ENCODE measurements at places on chromosomes 6 and 20. TPM values are rescaled to one million over a fixed set of nuclear protein-coding genes. Genes with fewer than 3 reads are reported as not detected.

DNA sequence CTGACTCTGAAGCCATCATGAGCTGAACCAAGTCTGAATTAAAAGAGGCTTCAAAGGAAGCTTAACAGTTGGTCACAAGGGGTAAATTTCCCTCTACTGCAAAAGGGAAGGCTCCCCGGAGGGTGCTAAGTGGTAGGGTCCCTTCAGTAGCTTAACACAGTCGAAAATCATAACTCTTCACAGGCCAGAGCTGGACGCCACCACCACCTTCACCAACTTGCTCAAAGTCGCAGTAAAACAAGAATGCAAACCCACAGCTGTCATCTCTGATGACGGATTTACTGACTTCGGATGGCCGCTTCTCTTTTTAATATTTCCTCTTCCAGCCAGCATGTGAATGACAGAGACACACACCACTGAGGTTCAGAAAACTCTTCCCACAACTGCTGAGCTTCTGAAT is 144.7 kb upstream of the FBXL4 start:
- DNase-seq: no peak

GRCh38 chr6:164021589-164022250 is 607.2 kb downstream of the QKI start:
- no peak for DNase-seq

DNA sequence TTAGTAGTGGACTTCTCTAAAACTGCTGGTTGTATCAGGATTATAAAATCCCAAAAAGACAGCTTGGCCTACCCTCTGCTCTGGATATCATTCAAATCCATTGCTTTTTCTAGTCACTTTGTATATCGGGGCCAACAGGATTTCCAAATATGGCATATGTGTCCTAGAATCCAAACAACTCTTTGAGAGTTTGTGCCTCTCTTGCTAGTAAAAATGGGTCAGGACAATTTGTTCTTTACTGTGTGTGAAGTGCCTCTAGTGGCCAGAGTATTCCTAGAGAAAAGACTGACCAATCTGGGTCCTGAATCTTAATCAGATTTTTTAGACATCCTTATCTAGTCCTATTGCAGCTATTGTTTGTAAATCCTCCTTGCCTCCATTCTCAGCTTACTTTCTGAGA is 33.5 kb upstream of the MANEA start:
- DNase-seq: no peak

DNA sequence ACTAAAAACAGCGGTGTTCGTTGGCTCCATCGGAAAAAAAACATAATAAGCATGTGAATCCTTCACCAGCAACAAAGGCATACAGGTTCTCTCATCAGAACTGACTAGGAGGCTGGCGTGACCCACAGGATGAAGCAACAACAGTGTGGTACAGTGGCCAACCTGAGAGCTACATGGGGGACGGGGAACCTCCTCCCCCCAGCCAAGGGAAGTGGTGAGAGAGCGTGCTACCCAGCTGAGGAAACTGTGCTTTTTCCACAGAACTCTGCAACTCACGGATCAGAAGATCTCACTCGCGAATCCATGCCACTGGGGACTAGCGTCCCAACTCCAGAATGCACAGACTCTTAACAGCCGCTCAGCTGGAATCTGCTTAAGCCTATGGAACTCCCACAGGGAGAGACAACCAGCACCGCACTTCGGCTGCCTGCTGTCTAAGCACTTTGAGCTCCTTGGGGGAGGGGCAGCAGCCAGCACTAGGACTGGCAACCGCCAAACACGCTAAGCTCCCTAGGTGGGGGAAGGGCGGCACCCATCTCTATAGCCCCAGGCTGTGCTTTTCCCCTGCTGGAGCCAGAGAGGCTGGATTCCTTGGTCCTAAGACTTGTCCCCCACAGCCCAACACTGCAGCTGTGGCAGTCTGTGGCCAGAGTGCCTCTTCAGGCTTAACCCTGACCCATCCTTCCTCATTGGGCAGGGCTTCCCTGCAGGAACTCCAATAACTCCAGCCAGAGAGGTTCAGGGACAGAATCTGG is 538.3 kb upstream of the BTBD3 start:
- no peak for DNase-seq

MDFI gene
- 2.1 TPM for total RNA-seq

- DNase-seq: no peak
Measured at GRCh38 chr20:14959506-14960475, 622.4 kb upstream of the FLRT3 start.

- DNase-seq: no peak
Measured at GRCh38 chr6:137779982-137780381, 87.1 kb upstream of the TNFAIP3 start.

DNA sequence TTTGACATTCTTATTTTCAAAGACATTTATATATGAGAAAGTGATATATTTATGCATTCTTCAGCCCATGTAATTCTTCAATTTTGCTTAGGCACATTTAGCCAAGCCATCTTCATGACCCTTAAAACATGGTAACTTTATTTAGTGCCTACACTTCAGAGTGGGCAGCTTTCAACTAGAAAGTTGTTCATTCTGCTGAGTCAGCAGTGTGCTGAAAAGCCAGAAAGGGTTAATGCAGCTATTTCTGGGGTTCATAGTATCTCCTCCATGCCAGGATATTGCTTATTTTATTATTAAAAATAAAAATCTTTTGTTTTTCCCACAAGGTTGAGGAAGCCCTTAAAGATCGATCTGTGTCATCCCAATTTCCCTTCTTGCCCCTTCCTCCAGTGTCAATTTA is 79.2 kb downstream of the EDN1 start:
- no peak for DNase-seq

DOK5 gene
- total RNA-seq: not detected

DNA sequence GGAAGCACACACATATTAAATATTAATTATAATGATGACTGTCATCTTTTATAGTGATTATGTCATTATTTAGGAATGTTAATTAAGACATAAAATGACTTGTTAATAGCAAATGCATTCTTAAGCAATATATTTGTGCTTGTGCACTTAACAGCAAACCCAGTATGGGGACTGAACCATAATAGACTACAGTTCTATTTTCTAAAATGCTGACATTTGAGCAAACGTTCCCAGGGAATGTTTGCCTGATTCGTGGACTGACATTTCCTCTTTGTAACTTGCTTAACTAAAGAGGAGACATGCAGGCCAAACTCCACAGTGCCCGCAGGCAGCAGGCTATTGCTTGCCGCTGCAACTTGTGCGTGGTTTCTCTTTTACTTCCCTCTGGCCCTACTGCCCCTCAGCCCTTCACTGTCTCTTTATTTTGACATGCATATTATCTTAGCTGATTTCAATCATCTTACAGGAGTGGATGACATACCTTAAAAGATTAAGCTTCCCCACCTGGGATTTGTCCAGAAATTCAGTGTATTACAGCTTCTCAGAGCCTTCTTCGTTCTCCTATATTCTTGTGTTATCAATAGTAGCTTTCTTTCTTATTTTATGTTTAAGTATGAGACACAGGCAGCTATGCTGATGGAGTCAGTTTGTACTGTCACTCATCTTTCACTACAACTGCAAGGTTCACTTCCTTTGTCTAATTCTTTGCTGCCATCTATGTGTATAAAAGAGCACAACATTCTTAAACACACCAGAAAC is 141.5 kb downstream of the GMDS start:
- peak; percentile 78 for DNase-seq

DNA sequence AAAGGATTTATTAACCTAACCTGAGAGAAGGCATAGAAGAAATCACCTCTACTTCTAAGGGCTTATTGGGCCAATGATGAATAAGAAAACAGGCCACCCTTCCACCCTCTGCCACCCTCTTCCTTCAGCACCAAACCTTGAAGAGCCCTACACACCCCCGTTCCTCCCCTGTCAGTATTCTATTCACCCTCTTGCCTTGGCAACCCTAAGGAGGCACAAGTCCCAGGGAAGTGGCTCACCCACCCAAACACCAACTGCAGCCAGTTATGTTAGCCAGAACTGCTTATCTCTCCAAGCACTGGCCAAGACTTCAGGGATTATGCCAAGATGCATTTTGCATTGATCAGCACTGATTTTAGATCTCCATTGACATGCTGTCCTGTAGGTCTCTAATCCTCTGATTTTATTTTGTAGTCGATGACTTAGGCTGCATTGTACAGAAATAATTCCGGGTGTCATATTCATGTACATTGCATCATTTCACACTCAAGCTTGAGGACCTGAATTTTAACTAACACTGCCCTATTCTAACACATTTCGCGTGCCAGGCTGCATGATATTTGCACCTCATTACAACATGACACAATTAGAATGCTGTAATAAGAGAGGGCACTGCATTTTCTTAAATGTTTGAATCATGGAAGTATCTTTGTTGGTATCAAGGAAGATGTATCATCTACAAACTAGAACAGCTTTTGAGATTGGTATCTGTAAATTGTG is 15.7 kb downstream of the CNKSR3 start:
- no peak for DNase-seq

DNA sequence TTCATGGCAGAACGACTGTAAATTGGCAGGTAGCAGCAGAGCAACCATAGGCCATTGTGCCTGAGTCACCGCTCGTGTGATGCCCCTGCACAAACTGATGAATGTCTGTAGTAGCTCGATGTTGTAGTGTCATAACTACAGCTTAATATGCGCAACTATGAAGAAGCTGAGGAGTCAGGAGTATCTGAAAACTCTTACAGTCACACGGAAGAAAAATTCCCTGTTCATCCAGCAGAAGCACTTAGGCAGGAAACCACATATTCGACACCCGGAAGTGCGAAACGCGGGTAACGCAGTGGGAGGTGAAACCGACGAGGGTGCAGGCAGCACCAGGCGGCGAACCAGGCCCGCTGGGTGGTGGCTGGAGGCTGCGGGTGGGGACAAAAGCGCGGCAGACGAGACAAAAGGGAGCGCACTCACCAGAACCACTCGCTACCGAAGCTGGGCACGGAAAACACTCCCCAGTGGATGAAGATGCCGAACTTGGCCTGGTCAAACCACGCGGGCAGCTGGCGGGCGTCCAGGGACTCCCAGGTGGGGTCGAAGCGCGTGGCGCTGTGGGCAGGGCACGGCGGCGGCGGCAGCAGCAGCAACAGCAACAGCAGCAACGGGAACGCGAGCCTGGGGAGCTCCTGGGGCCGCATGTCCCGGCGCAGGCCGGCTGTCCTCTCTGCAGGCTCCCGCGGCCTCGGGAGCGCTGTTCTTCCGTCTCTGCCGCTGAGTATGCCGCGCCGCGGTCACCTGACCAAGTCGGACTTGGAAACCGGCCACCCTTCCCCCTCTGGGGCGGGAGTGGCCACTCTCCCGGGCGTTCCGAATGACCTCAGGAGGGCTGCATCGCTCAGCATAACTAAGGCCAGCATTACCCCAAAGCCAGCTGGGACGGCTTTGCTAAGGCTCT is at the start of gene FUCA2:
Gene FUCA2, minus strand, starts transcription at position 730 of the 901 bp plus-strand sequence. Its CDS starts 86 bp downstream, at position 644.
- peak; percentile 59 for DNase-seq

All from NCI-H460 (cell line).